ENCODE measurements at places on chromosomes 1 and 21.

DNA sequence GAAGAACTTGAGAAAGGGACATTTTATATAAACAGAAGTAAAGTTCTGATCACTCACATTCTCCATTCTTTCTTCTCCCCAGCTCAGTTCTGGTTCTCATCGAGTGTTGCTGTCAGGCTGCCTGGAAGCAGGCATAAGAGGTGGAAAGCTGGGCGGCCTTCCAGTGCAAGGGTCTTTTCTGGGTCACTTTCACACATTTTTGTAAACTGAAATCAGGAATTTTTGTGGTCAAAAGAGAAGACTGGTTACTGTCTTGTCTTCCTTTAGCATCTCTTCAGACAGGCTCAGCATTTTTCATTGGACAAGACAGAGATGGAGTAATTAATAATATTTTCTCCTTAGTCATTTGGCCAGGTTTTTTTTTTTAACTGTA lies 93.7 kb downstream of the CTH start:
- no peak for DNase-seq

GRCh38 chr1:36664571-36665287 lies 182.0 kb upstream of the CSF3R start:
- DNase-seq = no peak

GRCh38 chr1:43978551-43979260 lies at the start of gene B4GALT2:
TSS of gene B4GALT2 (plus strand) at chr1:43979210. CDS start at chr1:43981161, 1,951 bp downstream.
- no peak for DNase-seq

DNA sequence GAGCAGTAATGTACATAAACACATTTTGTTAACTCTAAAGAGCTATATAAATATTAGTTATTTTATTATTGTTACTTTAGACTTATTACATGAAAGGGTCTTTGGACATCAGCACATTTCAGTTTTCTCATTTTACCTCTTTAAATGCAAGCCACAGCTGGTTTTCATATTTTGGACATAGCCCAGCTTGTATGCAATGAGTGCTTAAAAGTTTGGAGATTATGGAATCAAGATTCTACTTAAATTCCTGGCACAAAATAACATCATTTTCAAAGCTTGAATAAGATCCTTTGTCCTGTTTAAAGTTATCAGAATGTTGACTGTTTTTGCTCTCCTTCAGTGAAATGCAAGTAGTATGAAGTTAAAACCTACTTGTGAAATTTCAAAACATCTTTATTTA lies 15.5 kb upstream of the LEPR start:
- no peak for DNase-seq

GRCh38 chr1:109802901-109803561 lies 39.3 kb upstream of the EPS8L3 start:
- no peak for DNase-seq

GRCh38 chr1:224856973-224857372 lies 72.5 kb upstream of the DNAH14 start:
- no peak for DNase-seq

DNA sequence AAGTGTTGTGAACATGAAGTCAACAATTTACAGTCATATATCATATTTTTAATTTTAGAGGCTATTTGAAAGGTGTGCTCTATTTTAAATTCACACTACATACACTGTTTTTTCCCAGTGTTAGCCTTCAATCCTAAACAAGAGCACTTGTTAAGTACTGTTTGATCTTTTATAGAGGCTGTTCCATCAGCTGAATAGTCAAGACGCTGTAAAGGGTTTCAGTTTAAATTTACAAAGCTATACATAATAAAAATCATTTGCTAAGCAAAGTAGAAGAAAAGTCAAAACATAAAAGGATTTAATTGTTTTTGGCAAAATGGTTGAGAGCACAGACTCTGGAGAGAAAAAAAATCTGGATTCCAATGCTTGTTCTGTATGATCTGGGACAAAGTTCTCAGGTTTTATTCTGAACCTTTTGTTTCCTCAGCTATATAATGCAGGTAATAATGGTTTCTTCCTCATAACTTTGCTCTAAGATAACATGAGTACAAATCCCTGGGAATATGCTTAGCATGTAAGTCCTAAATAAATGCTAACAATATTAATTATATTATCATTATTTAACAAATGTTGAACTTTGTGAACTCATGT lies 44.3 kb downstream of the RBM11 start:
- DNase-seq = no peak

- no peak for DNase-seq
Observed at GRCh38 chr1:228284148-228284495, 76.3 kb downstream of the OBSCN start.

DNA sequence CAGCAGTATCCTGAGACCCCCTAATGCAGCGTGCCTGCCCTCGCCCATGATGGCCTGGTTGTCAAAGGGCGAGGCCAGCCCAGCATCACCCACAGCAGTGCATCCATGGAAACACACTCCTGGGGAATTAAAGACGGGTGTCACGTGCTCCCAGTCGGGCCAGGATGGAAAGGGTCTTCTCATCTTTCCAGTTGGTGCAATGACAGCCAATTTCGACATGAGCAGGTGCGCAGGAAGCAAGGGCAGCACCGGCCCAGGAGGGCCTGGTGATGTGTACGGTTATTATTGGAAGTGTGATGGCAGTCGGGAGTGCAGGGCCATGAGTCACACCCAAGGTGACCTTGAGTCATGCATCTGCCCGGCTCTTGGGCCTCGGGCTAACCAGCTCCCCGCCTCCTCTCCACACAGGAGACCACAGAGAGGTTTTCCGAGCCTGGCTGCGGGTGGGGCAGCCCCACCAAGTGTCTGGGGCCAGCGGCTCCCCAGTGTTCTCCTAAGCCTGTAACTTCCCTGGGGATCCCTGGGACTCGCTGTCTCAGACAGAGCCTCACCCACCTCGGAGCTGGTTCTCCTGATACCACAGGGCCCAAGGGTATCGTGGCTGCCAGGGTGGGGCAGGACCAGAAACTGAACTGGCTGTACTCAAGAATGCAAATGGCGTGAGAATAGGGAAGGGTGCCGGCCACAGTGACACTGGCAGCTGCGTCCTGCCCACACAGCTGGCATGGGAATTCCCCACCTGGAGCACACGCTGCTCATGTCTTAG lies 119.8 kb downstream of the SIK1 start:
- DNase-seq = no peak

DNA sequence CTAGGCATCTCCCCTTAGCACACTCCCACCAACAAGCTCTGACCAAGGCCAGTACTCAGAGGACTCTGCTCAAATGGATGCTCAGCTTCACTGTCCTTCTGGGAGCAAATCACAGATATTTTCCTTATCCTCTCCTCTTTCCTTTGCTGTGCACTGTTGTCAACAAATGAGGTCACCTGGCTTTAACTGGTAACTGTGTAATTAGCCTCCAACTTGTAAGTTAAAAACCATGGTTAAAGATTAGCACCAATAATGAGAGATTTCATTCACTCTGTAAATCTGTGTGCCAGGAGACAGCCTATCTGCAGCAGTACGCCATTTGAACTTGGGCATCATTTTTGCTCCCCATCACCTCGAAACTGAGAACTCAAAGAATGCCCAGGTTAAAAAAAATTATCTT lies 149.5 kb downstream of the GABPA start:
- no peak for DNase-seq

- DNase-seq = no peak
Observed at GRCh38 chr1:27298632-27299384, 23.2 kb upstream of the TMEM222 start.

DNA sequence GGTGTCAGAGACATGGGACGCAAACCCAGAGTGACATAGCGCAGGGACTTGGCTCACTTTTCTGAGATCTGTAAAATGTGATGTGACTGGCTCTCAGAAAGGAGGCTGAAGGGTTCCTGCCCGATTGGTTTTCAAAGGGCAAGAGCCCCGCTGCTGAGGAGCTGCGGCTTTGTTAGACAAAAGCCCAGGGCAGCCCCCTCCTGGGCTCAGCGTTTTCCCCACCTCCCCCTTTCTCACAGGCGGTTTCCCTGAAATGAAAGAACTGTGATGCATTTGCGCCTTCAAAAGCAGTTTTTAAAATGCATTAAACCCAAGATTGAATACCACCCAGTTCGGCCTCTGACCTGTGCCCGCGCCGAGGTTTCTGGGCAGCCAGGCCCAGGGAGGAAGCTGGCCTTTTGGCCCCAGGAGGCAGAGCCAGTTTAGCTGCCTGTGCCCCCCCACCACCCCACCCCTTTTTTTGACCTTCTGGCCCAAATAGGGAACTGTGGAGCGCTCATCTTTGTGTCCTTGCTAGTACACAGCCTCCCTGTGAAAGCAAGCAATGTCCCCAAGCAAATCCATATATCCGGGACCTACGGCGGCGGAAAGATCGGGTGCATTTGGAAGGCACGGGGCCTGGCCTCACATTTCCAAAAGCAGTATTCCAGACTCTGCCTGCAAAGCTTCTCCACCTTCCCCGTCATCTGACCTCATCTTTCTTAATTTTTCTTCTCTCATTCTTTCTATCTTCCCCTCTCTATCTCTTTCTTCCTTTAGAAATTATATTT lies 28.6 kb downstream of the CD247 start:
- DNase-seq = peak; percentile 68

- no peak for DNase-seq
Observed at GRCh38 chr1:174836543-174836942, 163.2 kb upstream of the CACYBP start.

GRCh38 chr1:106956721-106957120 lies 99.8 kb upstream of the PRMT6 start:
- no peak for DNase-seq

GRCh38 chr1:196070940-196071339 lies 537.3 kb downstream of the KCNT2 start:
- DNase-seq = no peak

DNA sequence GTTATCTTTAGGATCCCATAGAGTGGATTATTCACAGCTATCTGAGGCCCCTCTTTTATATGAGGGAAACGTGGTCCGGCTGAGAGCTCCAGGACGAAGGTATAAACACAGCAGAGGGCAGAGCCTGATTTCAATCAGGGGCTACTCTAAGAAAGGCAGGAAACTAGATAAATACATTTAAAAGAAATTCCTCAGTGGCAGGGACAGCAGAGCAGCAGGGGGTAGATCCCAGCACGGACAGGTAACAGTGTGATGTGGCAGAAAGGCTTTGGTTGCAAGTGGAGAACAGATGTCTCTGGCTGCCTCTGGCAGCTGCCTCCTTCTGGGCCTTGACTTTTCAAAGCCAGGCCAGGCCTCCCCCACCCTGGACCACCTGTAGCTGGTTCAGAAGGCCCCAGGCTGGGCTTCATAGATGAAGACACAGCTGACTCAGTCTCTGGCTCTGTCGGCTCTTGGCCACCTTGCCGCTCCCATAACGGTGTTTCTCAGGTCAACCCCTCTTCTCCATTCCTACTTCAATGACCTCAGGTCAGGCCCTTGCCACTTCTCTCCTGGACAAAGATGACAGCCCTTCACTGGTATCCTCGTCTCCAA lies 43.8 kb downstream of the FAM78B start:
- no peak for DNase-seq

DNA sequence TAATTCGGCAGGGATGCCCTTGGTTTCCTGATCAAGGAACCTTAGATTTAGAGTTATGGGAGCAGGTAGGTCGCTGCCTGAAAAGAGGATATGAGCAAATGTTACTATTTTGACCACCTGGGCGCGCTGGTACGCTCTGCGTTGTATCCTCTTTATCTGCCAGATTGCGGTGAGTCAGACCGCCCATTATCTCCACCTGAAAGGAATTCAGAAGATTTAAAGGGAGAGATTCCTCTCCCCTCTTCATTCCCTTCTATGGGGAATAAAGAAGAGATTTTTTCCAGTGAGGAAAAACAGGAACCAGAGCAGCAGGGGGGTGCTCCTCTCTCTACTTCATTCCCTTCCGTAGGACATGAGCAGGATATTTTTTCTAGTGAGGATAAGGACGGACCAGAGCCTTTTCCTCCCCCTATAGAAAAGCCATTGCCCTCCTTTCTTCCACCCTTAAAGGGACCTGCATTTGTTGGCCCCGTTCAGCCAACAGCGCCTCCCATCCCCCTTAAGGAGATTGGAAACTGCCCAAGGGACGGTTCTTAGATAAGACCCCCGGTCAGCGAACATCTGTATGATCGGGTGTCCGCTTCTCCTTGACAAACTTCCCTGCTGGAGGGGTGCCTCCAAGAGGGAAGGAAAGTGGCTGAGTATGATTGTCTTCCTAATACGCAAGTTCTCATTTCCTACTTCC lies 34.1 kb downstream of the CLCA1 start:
- no peak for DNase-seq

- no peak for DNase-seq
Observed at GRCh38 chr1:164561007-164561406, 2.0 kb downstream of the PBX1 start.

- no peak for DNase-seq
Observed at GRCh38 chr1:172276120-172276818, 144.2 kb upstream of the C1orf105 start.

- DNase-seq = no peak
Observed at GRCh38 chr1:9441451-9442133, 97.7 kb upstream of the SLC25A33 start.

GRCh38 chr1:81174811-81175476 lies 625.8 kb upstream of the ADGRL2 start:
- no peak for DNase-seq

- DNase-seq = no peak
Observed at GRCh38 chr1:221392453-221392852, 349.4 kb downstream of the DUSP10 start.

GRCh38 chr21:36104317-36105300 lies 30.3 kb upstream of the CBR3 start:
- DNase-seq = peak; percentile 18

- DNase-seq = no peak
Observed at GRCh38 chr21:14384453-14384852, 1.5 kb upstream of the HSPA13 start.

DNA sequence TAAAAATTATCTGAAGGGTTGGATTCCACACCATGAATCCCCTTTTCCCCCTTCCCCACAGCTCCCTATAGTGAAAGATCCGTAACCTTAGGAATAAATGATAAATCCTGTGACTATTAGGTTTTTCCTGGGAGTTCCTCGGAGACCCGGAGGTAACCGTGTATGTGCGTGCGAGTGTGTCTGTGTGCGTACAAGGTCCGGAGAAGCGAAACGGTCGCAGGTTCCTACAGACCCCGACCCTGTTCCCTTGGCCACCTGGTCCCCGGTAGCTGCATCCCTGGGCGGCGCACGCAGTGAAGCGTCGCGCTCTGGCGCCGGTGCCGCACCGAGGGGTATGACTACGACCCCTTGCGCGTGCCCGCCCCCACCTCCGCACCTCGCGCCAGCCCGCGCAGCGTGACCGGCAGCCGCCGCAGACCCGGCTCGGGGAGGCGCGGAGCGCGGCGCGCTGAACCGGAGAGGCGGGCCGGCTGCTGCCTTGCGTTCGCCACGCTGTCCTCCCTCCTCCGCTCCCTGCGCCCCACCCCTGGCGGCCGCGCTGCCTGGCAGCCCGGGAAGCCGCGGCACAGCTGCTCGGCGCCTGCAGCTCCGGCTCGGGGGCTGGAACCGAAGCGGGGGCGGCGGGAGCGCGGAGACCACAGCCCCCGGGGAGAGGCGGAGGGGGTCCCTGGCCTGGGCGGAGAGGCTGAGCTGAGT lies at the start of gene AK5:
Gene AK5, plus strand, starts transcription at position 529 of the 696 bp plus-strand sequence. CDS start 295 bp downstream, outside the sequence.
- peak; percentile 42 for DNase-seq

DNA sequence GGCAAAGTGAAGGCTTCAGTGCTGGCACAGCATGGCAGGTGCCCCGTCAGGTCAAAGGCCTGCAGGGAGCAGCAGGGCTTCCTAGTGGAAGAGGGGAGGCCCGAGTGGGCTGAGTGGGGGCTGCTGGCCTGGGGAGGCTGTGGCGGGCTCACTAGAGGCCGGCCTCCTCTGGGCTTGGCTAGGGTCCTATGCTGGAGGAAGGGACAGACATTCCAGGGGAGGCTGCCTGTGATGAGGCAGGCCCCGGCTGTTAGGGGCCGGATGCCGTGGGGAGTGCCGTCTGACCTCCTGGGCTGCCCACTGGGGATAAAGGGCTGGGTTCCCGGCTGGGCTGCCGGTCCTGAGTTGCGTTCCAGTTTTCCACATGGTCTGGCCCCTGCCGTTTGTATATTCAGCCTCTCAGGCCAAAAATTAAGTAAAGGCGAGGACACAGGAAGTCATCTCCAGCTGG lies 21.1 kb downstream of the PRXL2B start:
- DNase-seq = no peak

GRCh38 chr1:115012006-115012405 lies 17.6 kb upstream of the TSHB start:
- DNase-seq = no peak

Data from stimulated activated CD8-positive, alpha-beta memory T cell treated with anti-CD3 and anti-CD28 coated beads, Interleukin-15, amount 100 ng/mL, for 48 hours (primary cell).